ENCODE measurements at places on chromosomes 1 and 21.

GRCh38 chr1:243396876-243397275 lies 141.0 kb downstream of the SDCCAG8 start:
- H3K27ac ChIP-seq, result no peak overlapping the region
- H3K4me1 ChIP-seq, result no peaks in the 10 kb centered on the region
- no peaks in the 10 kb centered on the region for H3K27me3 ChIP-seq
- DNase-seq, result no peak

DNA sequence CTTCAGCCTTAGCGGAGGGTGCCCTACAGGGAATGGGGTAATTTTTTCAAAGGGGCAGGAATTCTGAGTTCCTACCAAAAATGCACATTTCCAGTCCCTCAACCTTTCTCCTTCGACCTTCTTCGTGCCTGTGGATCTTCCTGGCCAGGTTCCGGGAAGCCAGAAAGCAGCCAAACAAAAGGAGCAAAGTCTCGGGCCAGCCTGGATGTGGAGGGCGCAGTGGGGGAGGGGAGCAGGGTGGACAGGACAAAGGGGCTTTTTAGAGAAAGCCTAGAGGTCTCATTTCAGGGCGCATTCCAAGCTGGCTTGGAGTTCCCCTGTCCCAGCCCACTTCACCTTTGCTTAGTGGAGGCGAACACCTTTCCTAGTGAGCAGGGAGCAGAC lies 2.9 kb upstream of the INAVA start:
- H3K36me3 ChIP-seq, result no peaks in the 10 kb centered on the region
- peaks cover 12% of the 10 kb centered on the region for H3K27me3 ChIP-seq
- peaks cover 46% of the 10 kb centered on the region for H3K4me1 ChIP-seq
- H3K27ac ChIP-seq, result no peak overlapping the region
- no peak overlapping the region for H3K4me3 ChIP-seq

DNA sequence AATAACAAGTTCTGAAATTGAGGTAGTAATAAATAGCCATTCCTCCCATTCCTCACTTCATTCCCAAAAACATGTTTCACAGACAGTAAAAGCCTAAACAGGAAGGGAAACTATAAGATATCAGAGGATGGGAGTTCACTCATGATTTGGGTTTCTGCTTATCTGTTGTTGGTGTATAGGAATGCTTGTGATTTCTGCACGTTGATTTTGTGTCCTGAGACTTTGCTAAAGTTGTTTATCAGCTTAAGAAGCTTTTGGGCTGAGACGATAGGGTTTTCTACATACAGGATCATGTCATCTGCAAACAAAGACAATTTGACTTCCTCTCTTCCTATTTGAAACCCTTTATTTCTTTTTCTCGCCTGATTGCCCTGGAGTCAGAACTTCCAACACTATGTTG lies 26.0 kb upstream of the POFUT2 start:
- H3K27ac ChIP-seq, result no peak overlapping the region
- H3K4me3 ChIP-seq, result no peak overlapping the region
- H3K27me3 ChIP-seq, result no peaks in the 10 kb centered on the region
- no peak for DNase-seq
- peaks cover 3% of the 10 kb centered on the region for H3K4me1 ChIP-seq

DNA sequence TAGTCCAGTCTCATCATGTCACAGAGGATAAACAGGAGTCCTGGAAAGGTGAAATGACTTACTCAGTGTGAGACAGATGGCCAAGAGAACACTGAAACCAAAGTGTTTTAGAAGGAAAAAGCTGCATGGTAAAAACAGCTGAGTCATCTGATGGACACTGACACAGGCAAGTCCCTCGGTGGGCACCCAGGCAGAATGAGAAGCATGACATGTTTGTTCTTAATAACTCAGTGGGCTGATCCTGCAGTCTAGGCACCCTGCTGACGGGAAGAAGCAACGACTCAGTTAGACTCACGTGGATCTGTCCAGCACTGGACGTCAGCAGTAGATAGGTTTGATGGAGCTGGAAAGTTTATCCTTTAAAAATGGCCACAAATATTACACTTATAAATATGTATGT lies 116.9 kb downstream of the RGS7 start:
- no peaks in the 10 kb centered on the region for H3K36me3 ChIP-seq
- no peaks in the 10 kb centered on the region for H3K27me3 ChIP-seq
- H3K4me1 ChIP-seq, result no peaks in the 10 kb centered on the region
- H3K4me3 ChIP-seq, result no peak overlapping the region

DNA sequence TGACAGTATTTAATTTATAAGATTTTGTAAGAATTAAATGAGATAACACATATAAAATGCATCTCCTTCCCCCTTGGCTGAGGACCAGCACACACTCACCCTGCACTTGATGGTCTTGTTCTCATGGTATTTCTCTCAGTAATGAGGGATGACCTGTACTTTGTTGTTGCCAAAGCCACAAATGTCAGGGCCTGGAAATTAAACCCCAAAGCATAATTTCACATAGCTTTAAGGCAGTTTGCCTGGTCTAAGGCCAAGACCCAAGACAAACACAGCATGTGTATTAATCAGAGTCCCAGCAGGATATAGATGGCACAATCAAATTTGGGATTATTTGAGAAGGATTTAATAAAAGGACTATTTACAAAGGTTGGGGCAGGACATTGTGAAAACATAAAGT lies 48.6 kb upstream of the EPS15 start:
- no peak overlapping the region for H3K27ac ChIP-seq
- H3K27me3 ChIP-seq, result no peaks in the 10 kb centered on the region
- no peak for DNase-seq
- H3K36me3 ChIP-seq, result no peaks in the 10 kb centered on the region
- peaks cover 28% of the 10 kb centered on the region for H3K4me1 ChIP-seq

GRCh38 chr1:228323401-228323800 lies 83.2 kb downstream of the TRIM11 start:
- H3K4me3 ChIP-seq, result no peak overlapping the region
- no peak overlapping the region for H3K27ac ChIP-seq
- H3K27me3 ChIP-seq, result no peaks in the 10 kb centered on the region
- DNase-seq, result no peak
- peaks cover 6% of the 10 kb centered on the region for H3K36me3 ChIP-seq

- no peak overlapping the region for H3K4me3 ChIP-seq
- H3K27ac ChIP-seq, result no peak overlapping the region
- H3K36me3 ChIP-seq, result no peaks in the 10 kb centered on the region
- H3K4me1 ChIP-seq, result no peaks in the 10 kb centered on the region
- no peaks in the 10 kb centered on the region for H3K27me3 ChIP-seq
- DNase-seq, result no peak
Measured at GRCh38 chr1:246297279-246298265, 209.5 kb downstream of the SMYD3 start.

- H3K4me3 ChIP-seq, result no peak overlapping the region
- no peaks in the 10 kb centered on the region for H3K27me3 ChIP-seq
- no peaks in the 10 kb centered on the region for H3K4me1 ChIP-seq
- H3K36me3 ChIP-seq, result no peaks in the 10 kb centered on the region
- no peak for DNase-seq
Measured at GRCh38 chr1:56489695-56490094, 89.7 kb downstream of the PLPP3 start.

- no peaks in the 10 kb centered on the region for H3K36me3 ChIP-seq
- H3K27ac ChIP-seq, result no peak overlapping the region
- no peaks in the 10 kb centered on the region for H3K4me1 ChIP-seq
Measured at GRCh38 chr1:219660666-219661463, 48.0 kb upstream of the ZC3H11B start.

DNA sequence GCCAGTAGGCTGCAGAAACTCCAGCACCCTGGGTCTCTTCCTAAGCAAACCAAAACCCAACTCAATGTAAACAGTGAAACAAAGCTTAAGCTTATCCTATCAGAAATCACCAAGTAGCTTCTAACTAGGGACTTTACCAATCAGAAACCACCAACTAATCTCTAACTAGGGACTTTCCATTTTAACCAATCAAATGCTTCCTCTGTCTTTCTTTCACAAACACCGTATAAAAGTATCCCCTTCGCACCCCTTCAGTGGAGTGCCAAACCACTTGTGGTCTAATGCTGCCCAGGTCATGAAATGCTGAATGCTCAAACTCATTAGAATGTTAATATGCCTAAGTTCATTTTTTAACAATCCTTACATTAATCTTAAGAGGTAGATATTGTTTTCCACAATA lies 250.5 kb upstream of the DUSP10 start:
- H3K36me3 ChIP-seq, result no peaks in the 10 kb centered on the region
- H3K27me3 ChIP-seq, result no peaks in the 10 kb centered on the region
- DNase-seq, result no peak
- H3K4me1 ChIP-seq, result no peaks in the 10 kb centered on the region

DNA sequence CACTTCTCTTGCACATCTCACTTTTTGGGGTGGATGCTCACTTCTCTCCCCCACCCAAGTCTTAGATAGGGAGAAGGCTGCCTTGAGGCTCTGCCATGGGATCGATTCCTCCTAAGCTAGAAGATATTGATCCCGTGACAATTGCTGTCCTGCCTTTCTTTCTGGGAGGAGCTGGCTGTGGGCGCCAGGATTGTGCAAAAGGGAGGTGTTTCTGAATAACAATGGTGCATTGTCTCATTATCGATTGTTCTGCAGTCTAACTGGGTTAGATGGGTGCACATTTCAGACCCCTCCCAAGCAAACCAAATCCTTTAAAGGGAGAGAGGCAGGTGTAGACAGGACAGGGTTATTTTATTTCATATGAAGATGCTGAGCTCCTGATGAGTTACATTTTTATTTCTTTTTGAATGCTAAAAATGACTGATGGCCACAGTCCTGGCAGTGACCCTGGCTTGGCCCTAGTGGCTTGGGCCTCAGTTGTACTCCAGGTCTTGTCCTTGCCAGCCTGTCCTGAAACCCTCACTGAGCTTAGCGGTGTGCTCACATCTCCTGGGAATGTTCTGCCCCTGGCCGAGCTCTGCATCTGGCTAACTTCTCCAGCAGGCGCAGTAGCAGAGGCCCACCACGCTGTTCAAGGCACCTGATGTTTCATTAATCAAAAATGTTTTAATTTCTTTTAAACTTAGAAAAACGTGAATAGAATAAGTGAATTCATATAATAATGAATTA lies 99.0 kb upstream of the KAZN start:
- no peak overlapping the region for H3K4me3 ChIP-seq
- H3K36me3 ChIP-seq, result no peaks in the 10 kb centered on the region
- H3K27me3 ChIP-seq, result no peaks in the 10 kb centered on the region
- DNase-seq, result no peak
- no peaks in the 10 kb centered on the region for H3K4me1 ChIP-seq

GRCh38 chr1:67465375-67465774 lies 35.2 kb upstream of the SERBP1 start:
- H3K36me3 ChIP-seq, result no peaks in the 10 kb centered on the region
- H3K4me3 ChIP-seq, result no peak overlapping the region
- no peak for DNase-seq
- H3K4me1 ChIP-seq, result no peaks in the 10 kb centered on the region

DNA sequence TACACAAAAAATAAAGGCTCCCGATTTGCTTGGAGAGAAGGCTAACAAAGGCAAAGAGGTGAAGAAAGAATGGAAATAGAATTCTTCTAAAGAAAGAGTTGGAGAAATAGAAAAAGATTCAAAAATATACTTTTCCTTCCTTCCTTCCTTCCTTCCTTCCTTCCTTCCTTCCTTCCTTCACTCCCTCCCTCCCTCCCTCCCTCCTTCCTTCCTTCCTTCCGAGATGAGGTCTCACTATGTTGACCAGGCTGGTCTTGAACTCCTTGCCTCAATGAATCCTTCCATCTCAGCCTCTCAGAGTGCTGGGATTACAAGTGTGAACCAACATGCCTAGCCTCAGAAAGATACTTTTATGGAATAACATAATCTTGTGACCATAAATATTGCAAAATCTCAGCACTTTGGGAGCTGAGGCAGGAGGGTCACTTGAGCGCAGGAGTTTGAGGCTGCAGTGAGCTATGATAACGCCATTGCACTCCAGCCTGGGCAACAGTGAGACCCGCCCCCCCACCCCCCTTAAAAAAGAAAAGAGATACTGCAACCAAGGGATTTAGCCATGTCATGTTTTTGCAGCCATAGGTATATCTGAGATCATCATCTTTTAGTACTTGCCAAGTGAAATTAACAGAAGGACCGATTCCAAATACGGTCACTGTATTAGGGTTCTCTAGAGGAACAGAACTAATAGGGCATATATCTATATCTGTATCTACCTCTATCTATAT lies 1.0 kb upstream of the HJV start:
- H3K27ac ChIP-seq, result no peak overlapping the region
- no peak overlapping the region for H3K4me3 ChIP-seq
- no peaks in the 10 kb centered on the region for H3K36me3 ChIP-seq

- no peaks in the 10 kb centered on the region for H3K27me3 ChIP-seq
- no peaks in the 10 kb centered on the region for H3K4me1 ChIP-seq
- DNase-seq, result no peak
- no peaks in the 10 kb centered on the region for H3K36me3 ChIP-seq
- H3K27ac ChIP-seq, result no peak overlapping the region
- H3K4me3 ChIP-seq, result no peak overlapping the region
Measured at GRCh38 chr1:4702932-4703331, 48.5 kb downstream of the AJAP1 start.

DNA sequence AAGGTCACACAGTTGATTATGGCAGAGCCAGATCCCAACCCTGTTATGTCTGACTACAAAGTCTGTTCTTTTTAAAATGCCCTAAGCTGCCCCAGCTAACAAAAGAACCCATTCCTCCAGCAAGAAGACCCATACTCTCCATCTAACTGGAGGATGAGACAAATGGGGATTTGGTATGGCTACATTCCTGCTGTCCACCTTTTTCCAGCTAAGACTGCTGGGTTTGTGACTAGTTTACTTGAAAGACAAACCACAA lies 112.8 kb downstream of the KIAA0319L start:
- DNase-seq, result no peak
- peaks cover 63% of the 10 kb centered on the region for H3K36me3 ChIP-seq
- peaks cover 8% of the 10 kb centered on the region for H3K4me1 ChIP-seq
- no peak overlapping the region for H3K4me3 ChIP-seq
- no peaks in the 10 kb centered on the region for H3K27me3 ChIP-seq
- no peak overlapping the region for H3K27ac ChIP-seq

GRCh38 chr1:233268389-233269022 lies 27.0 kb downstream of the PCNX2 start:
- H3K27me3 ChIP-seq, result no peaks in the 10 kb centered on the region
- H3K4me3 ChIP-seq, result no peak overlapping the region
- H3K4me1 ChIP-seq, result no peaks in the 10 kb centered on the region
- H3K27ac ChIP-seq, result no peak overlapping the region

GRCh38 chr1:226871636-226872327 lies 1.4 kb downstream of the PSEN2 start:
- H3K4me3 ChIP-seq, result no peak overlapping the region
- peaks cover 4% of the 10 kb centered on the region for H3K4me1 ChIP-seq
- no peak overlapping the region for H3K27ac ChIP-seq
- H3K27me3 ChIP-seq, result no peaks in the 10 kb centered on the region
- DNase-seq, result no peak

DNA sequence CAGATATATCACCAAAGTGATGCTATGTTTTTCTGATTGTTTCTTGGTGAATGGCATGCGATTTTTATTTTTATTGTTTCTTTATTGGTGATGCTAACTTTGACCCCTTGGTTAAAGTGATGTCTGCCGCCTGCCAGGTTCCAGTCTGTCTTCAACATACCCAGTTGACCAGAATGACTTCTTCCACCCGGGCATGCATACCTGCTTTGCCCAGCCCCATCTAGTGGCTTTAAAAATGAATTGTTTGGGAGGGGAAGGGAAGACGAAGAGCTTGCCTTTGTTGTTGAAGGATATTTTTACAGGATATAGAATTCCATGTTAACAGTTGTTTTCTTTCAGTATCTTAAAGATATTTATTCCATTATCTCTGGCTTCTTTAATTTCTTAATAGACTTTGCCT lies 65.1 kb downstream of the ATG4C start:
- no peak for DNase-seq
- H3K4me3 ChIP-seq, result no peak overlapping the region
- no peaks in the 10 kb centered on the region for H3K4me1 ChIP-seq
- no peaks in the 10 kb centered on the region for H3K36me3 ChIP-seq

Measured in CD8-positive, alpha-beta memory T cell (primary cell).